ENCODE measurements at places on chromosomes 16 and 17. TPM values are rescaled to one million over a fixed set of nuclear protein-coding genes. Genes with fewer than 3 reads are reported as not detected.

Gene PRMT7
- total RNA-seq = 20.2 TPM

Gene ATF7IP2
- total RNA-seq = 9.9 TPM

Gene MPRIP
- total RNA-seq = 89.1 TPM

Gene EVI2A
- 0.17 TPM for total RNA-seq

Gene TNFRSF13B
- not detected for total RNA-seq

Gene SLC7A6OS
- total RNA-seq = 11.9 TPM

Gene IGFALS
- 0.09 TPM for total RNA-seq

Gene RGS9
- 2.3 TPM for total RNA-seq

Gene SLC52A1
- total RNA-seq = under 0.01 TPM

Gene MT1F
- total RNA-seq = 0.34 TPM

Gene NDE1
- total RNA-seq = 21.6 TPM

Gene MEIOC
- total RNA-seq = not detected

Gene ARHGAP44
- 0.43 TPM for total RNA-seq

Gene CCL1
- not detected for total RNA-seq

Gene IFI35
- 7.8 TPM for total RNA-seq

Gene YPEL2
- 49.2 TPM for total RNA-seq

Gene MCRIP2
- 9.4 TPM for total RNA-seq

Gene SUZ12
- 19.2 TPM for total RNA-seq

Gene NOG
- total RNA-seq = 1.3 TPM

Gene SERPINF2
- 0.09 TPM for total RNA-seq

Gene WNT9B
- total RNA-seq = not detected

Gene USP43
- 0.09 TPM for total RNA-seq

Gene MAPT
- total RNA-seq = under 0.01 TPM

Gene KCNJ16
- total RNA-seq = not detected

Gene CHD9NB
- total RNA-seq = under 0.01 TPM

Gene MYLK3
- total RNA-seq = 0.11 TPM

Gene NSMCE1
- total RNA-seq = 33.4 TPM

Gene PRAC2
- total RNA-seq = not detected

Gene SOCS1
- 0.17 TPM for total RNA-seq

Gene LRRC46
- total RNA-seq = not detected

Gene GNG13
- total RNA-seq = not detected

Gene TNFSF13
- total RNA-seq = 0.34 TPM

Gene RAC3
- total RNA-seq = 10.7 TPM

Gene RND2
- 0.09 TPM for total RNA-seq

Gene TBC1D26
- total RNA-seq = not detected

Gene TEKT1
- total RNA-seq = 0.11 TPM

Gene FN3K
- total RNA-seq = 3.8 TPM

Gene KATNIP
- 14.1 TPM for total RNA-seq

Gene TBC1D3I
- total RNA-seq = not detected

Gene C17orf78
- not detected for total RNA-seq

Gene CRHR1
- total RNA-seq = not detected

Gene MPO
- total RNA-seq = not detected

Gene GPR179
- not detected for total RNA-seq

Gene CA5A
- total RNA-seq = not detected

Gene MYO15B
- total RNA-seq = 13.9 TPM

Gene PLA2G10
- total RNA-seq = not detected

Gene HNF1B
- total RNA-seq = not detected

Gene ABCC3
- total RNA-seq = 0.11 TPM

Gene MFSD6L
- total RNA-seq = not detected

Gene CYB5D1
- total RNA-seq = 6.7 TPM

Gene KCNAB3
- 0.17 TPM for total RNA-seq

Gene MYH2
- not detected for total RNA-seq

Gene TP53TG3C
- not detected for total RNA-seq

Gene OR2C1
- total RNA-seq = 0.11 TPM

Gene PTX4
- 0.17 TPM for total RNA-seq

Gene SHISA6
- not detected for total RNA-seq

Gene ST6GALNAC2
- total RNA-seq = 0.11 TPM

Gene CALB2
- not detected for total RNA-seq

Data from dermis lymphatic vessel endothelial cell (primary cell).